Activated gamma-delta T cell treated with anti-CD3 and anti-CD28 coated beads, Interleukin-2, amount 50 U/mL, for 16 hours (primary cell): ENCODE measurements at places on chromosomes 12 and 14.
A peak's percentile ranks its signal among the peaks of the same experiment; 100 is the strongest.

DNA sequence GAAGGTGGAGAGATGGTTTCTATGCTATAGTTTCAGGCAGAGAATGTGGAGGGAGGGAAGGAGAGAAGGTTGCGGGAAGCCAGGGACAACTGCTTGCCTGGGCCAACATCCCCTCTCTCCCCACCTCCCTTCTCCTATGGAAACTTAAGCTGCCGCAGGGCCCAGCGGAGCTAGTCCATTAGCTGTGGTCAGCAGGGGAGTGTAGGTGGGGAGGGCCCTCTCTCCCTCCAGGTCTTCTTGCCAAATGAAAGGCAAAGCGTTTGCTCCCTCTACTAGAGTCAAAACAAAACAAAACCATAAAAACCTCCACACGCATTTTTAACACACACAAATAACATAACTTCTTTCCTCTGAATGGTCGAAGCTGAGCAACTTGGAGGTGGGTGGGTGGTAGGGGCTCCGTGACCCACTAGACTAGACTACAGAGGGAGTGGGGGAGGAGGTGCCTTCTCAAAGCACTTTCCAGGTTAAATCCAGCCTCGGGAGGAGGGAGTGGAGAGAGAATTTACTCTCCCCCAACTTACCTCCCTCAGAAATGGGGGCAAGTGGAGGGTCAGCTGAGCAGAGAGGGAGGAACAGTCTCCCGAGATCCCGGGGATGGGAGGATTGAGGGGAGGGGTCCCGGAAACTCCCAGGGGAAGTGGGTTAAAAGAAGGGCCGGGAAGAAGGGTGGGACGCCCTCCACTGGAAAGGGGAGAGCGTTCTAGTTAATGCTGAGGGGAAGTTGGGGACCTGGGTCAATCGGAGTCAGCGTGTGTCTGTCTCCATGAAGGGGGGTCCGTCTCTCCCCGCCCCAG is 4.6 kb upstream of the CACNB3 start:
- DNase-seq: no peak

- DNase-seq: no peak
Observed at GRCh38 chr14:50658203-50658602, 9.9 kb downstream of the SAV1 start.

DNA sequence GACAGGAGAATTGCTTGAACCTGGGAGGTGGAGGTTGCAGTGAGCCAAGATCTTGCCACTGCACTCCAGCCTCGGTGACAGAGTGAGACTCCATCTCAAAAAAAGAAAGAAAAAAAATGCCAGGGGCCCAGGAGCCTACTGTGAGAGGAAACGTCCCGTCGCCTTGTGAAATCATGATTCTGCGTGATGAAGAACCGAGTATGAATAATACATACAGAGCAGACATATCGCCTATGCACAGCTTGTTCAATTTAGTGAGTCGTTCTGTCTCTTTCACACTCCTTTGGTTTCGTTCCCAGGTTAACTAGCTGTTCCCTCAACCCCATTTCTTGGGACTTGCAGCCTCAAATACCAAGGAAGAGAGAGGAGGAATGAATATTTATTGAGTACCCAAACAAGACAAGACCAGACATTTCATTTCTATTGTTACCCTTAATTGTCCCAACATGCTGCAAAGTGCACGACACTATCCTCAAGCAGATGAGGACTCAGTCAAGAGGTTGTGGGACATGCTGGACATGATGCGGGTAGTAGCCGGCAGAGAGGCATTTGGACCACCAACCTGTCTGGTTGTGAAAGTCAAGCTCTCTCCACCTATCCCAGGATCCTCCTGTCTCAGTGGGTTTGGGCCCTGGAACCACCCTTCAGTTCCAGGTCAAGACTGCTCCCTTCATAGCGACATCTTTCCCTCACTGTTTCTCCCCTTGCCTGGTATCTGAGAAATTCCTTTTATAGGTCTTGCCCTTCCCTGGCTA is 8.6 kb upstream of the CD27 start:
- no peak for DNase-seq

- DNase-seq: no peak
Observed at GRCh38 chr14:91380610-91381371, 36.8 kb downstream of the CCDC88C start.

GRCh38 chr12:47838286-47838931 is 18.7 kb upstream of the HDAC7 start:
- no peak for DNase-seq

DNA sequence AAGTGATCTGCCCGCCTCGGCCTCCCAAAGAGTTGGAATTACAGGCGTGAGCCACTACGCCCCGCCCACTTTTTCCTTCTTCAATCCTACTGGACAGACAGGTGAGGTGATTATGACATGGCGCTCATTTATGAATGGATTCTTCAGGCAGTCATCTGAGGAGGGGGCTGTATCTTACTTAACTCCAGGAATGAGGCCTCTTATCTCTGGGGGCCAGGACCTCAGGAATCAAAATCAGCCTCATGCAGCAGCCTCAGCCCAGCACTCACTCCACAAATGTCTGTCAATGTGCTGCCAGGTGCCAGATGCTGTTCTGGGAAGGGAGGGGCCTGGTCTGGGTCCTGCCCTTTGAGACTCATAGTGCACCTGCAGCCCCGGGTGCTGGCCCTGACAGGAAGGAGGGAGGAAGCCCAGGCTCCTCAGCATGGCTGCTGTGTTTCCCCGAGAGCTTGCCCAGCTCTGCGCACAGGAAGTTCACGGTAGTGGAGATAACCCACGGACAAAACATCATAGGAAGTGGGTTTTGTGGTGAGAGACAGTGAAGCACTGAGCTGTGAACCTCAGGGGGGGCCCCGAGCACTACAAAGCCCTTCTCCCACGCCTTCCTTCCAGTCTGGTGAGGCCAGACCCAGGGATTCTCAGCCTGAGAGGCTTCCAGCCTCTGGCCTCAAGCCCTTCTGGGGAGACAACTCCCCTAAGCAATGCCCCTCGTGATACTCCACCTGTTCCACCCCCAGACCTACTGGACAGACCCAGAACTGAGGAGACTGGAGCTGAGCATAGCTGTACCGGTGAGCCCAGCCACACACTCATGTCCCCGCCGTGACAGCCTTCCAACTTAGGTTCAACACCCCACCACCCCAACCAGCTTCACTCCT is 22.3 kb downstream of the GALNT6 start:
- DNase-seq: peak; percentile 83

- no peak for DNase-seq
Observed at GRCh38 chr12:75564398-75564797, 53.0 kb upstream of the KRR1 start.

DNA sequence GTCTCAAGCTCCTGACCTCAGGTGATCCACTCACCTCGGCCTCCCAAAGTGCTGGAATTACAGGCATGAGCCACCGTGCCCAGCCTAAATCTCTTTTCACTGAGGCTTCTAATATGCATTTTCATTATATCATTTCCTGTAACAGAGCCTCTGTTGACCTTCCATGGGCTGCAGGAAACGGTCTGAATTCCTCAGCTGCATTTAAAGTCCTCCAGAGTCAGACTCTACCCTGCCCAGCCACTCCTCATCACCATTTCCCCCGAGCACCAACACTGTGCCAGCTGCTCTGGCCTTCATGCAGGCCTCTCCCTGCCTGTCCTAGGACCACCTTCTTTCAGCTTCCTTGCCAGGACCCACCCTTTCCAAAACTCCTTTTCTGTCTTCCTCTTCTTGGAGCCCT is 9.8 kb upstream of the NFKBIA start:
- no peak for DNase-seq

- no peak for DNase-seq
Observed at GRCh38 chr14:56247495-56248200, 129.4 kb downstream of the PELI2 start.

DNA sequence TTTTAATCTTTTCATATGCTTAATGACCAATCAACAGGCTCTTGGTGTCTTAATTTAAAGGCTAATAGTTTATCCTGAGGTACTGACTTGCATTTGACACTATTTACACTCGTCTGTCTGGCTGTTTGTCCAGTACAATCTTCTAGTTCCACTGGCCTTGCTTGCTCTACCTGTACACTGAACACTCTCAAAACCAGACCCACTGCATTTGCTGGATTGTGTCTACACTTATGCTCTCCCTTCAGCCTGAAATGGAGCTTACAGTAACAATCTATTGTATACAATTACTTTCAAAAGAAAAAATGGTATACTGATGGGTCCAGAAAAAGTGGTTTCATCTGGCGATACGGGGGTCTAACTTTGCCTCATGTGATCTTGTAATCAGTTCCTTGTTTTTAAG is 2.3 kb upstream of the ACSS3 start:
- no peak for DNase-seq

DNA sequence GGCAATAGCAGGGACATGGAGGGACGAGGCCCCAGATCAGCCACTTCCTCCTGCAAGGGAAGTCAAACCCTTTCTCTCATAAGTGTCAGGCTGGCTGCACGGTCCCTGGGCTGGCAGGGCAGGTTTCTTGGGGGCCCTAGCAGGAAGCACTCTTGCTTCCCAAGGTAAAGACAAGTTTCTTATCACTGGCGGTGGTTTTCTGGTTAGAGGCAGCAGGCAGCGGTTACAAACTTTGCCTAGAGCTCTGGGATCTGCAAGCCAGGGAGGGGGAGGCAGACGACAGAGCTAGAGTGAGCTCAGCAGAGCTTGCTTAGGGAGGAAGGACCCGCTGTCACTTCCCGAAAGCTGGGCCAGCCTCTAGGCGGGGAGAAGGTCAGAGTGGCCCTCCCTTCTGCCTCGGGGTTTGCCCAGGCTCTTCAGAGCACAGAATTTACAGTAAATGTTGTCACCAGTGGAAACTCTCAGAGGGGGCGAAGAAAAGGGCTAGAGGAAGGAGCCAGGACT is 20.4 kb downstream of the BATF start:
- DNase-seq: peak; percentile 58

DNA sequence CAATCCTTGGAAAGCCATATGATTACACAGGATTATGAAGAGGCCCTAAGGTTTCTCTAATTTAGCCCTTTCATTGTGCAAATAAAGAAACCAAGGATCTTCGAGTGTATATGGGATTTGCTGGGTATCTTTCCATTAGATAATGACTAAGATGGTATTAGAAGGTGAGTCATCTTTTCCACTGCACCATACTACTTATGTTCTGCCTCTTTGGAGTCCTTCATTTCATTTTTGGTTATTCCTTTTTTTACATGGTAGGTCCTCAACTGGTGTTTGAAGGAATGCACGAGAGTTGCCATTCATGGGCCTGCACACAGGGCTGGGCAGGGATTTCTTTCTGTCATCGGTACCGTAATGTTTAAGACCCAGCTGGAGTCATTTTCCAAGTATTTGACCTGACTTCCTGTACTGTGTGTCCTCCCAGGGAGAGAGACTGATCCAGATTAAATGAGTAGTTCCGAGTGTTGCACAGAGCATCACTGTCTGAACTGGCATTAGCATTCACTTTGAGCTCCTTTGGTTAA is 85.7 kb downstream of the BORCS5 start:
- no peak for DNase-seq

- DNase-seq: no peak
Observed at GRCh38 chr14:89378119-89378518, 38.9 kb downstream of the FOXN3 start.

DNA sequence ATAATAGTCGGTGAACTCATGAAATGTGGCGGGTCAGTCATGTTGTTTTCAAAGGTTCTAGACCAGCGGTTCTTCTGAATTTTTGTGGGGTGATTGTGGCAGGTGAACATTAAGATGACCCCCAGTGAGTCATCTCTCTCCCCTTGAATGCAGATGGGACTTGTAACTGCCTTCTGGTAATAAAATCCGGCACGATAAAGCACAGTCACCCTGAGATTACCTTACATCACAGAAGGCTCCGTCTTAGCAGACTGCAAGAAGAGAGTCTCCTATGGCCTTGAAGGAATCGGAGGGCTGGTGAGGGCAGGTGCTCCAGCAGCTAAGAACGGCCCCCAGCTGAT is 189.6 kb downstream of the FOXN3 start:
- DNase-seq: no peak

- no peak for DNase-seq
Observed at GRCh38 chr12:81441629-81442028, 317.5 kb downstream of the PPFIA2 start.

GRCh38 chr12:3409662-3410061 is 81.3 kb upstream of the PRMT8 start:
- DNase-seq: no peak

- DNase-seq: no peak
Observed at GRCh38 chr14:21033133-21033698, 1.4 kb downstream of the RNASE13 start.

- DNase-seq: no peak
Observed at GRCh38 chr14:32572867-32573150, 243.7 kb downstream of the AKAP6 start.

DNA sequence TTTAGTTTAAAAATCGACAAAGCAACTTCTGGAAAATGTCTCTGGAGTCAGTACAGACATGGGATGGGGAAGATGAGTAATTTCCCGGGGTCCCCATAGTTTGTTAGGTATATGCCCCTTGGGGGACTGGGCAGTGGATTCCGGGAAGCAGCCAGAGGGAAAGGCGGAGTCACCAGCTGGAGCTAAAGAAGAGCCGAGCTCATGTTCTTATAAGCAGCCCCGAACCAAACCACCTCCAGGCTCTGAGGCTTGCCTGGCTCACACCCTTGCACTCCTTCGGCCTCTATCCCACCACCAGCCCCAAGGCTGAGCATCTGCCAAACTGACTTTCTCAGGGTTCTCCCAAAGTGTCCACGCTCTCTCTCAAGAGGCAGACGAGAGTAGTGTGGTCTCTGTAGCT is 117.8 kb downstream of the PAH start:
- DNase-seq: no peak

DNA sequence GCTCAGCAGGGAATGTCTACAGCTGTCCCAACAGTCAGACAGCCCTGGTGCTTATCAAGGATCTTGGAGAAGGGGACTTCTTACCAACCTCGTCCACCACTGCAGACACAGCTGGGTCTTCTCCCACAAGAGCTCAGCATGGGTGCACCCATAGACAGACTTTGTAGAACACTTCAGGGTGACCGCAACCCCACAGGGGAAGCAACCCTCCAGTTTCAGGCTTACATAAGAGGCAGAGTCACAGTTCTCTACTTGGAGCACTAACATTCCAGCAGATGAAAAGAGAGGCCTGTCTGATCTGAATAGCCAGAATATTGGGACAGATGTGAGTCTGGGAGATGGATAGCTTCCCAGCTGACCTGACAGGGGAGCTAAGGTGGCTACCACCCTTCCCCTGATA is 3.5 kb upstream of the CLEC1A start:
- DNase-seq: no peak
